ENCODE measurements at places on chromosomes 11 and 22.
A peak's percentile ranks its signal among the peaks of the same experiment; 100 is the strongest.

DNA sequence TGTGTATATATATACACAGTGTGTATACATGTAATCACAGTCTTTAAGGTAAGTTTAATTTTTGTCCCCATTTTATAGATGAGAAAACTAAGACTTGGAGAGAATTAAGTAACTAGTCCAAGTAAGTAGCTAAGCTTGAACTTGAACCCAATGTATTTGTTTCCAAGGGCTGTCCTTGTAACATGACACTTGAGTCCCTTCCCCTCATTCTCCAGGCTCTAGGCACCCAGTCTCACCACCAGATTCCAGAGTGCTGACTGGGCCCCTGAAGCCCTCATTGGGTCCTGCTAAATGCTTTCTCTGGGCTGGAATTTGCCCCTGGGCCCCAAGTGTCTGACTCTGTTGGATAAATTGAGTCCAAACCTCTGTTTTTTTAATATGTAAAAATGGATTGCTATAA lies 45.5 kb downstream of the ADM start:
- DNase-seq = no peak

DNA sequence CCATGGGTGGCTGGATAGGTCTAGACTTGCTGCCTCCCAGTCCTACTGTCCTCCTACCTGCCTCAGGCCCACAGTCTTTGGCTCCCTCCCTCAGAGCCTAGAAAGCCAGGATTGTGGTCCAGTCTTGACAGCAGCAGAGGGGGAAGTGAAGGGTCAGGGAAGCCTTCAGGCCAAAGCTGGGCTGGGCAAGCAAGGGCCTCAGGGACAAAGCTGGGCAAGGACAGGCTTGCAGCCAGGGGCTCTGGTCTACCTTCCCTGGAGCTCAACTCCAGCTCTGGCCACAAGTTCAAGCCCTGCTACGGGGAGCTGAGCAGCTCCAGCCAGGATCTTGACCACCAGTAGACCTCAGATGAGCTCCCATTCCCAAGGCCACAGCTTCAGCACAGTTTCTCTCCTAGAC lies 14.9 kb downstream of the LMO1 start:
- no peak for DNase-seq

DNA sequence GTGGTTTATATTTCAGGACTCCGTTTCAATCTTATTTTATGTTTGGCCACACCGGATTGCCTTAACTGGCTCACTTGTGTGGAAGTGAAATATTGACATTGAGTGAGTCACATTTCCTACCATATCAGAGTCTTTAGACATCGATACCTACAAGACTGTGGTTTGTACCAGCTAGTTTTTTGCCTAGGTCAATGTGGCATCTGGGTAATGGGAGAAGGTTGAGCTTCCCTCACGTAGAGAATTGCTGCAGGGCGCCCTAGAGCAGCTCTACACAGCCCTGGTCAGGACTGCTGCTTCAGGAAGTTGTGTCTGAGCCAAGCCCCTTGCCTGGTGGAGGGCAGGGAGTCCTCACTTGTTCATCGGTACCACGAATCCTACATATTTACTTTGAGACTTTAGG lies 1.6 kb downstream of the GRAMD1B start:
- DNase-seq = no peak

DNA sequence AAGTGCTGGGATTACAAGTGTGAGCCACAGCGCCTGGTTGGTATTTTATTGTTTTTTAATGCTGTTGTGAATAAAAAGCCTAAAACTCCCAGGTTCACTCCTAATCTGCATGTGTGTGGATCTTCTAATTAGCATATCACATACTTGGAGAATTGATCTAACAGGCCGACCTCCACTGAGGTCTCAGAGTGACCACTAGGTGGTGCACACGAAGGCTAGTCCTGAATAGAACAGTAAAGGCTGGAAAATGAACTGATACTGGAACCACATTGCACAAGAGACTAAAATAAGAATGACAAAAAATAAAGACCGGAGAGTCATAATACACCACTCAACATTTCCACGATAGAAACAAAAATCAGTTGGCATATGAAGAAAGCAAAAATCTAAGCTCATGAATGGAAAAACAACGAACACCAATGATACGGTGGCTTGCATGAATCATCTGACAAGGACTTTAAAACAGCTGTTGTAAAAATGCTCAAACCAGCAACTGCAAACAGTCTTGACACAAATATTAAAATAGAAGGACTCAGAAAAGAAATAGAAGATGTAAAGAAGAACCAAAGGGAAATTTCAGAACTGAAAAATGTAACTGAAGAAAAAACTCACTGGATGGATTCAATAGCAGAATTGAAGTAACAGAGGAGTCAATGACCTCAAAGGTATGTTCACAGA lies 19.2 kb downstream of the PIM3 start:
- DNase-seq = no peak

- DNase-seq = no peak
Observed at GRCh38 chr11:47136327-47136726, 40.4 kb downstream of the ARFGAP2 start.

DNA sequence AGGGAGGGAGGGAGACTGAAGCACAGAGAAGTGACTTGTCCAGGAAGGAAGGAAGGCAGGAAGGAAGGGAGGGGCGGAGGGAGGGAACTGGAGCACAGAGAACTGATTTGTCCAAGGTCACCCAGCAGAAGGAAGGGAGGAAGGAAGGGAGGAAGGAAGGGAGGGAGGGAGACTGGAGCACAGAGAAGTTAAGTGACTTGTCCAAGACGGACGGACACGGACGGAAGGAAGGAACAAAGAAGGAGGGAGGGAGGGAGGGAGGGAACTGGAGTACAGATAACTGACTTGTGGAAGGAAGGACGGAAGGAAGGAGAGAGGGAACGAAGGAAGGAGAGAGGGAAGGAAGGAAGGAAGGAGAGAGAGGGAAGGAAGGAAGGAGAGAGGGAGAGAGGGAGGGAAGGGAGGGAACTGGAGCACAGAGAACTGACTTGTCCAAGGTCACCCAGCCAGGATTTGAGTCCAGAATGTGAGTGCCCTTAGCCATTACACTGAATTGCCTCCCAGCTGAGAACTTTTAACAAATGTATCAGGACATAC lies 1.5 kb downstream of the SLC35F2 start:
- no peak for DNase-seq

GRCh38 chr11:64058494-64058893 lies 22.8 kb downstream of the FLRT1 start:
- peak; percentile 71 for DNase-seq

- DNase-seq = no peak
Observed at GRCh38 chr11:214083-214482, 6.6 kb downstream of the RIC8A start.

- no peak for DNase-seq
Observed at GRCh38 chr11:75031224-75031753, 42.6 kb downstream of the NEU3 start.

DNA sequence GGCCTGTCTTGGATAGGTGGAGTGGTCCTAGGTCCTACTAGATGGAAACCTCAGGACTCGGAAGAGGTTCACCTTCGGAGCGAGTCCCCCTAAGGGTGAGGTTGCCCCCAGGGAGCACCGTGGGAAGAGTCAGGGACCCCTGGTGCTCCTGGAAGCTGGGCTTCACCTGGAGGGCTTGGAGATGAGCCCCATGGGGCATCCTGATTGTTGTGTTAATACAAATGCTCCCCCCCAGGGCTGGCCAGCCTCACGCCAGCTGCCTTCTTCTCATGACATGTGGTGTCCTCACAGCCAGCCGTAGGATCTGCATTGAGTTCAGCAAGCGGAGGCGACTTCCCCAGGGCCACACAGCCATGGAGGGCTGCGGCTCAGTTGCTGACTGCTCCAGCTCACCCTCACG lies 1487.5 kb downstream of the BRD1 start:
- no peak for DNase-seq

DNA sequence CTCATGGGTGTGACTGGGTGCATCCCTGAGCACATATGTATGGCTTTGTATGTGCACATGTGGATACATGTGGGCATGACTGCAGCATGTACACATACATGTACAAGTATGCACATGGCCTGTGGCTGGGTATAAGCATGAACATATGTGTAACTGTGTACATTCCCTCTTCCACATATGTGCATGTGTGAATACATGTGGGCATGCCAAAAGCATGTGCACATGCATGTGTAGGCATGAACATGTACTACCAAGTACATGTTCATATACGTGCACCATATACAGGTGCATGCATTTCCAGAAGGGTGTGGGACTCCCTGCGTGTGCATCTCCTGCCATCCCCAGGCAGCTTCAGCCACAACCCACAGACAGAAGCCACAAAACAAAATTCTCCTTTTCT lies 208.2 kb downstream of the MN1 start:
- no peak for DNase-seq

DNA sequence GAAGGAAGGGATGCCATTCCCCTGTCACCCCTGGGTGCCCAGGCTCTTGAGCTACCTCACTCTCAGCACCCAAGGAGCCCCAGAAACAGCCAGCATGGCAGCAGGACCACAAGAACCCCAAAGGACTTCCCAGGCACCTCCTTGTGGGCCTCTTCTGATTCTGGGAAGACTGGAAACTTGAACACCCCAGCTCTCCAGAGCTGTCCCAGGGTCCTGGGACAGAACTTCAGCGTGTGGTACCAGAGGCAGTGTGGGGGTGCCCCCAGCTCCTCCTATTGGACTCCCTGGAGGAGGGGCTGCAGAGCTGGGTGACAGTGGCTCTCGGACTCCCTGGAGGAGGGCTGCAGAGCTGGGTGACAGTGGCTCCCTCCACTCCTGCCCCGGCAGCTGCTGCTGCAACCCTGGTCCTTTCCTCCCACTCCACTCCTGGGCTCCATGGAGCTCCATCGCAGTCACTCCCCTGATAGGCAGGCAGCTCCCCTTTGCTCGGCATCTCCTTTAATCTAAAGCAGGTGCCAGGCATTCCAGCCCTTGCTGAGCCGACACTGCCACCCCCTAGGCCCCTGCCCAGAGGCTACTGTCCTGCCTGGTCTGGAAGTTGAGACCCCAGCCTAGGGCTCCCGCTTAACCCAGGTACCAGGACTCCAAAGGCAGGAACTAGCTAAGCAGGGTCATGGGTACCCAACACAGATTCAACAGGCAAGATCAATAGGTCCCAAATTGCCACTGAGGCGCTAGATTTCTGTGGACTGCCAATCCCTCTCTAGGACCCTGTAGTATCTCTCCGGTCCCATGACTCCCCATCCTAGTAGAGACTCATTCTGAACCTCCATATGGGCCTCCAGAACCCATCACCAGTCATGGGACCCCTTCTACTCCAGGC lies 2.7 kb downstream of the BCL9L start:
- no peak for DNase-seq

DNA sequence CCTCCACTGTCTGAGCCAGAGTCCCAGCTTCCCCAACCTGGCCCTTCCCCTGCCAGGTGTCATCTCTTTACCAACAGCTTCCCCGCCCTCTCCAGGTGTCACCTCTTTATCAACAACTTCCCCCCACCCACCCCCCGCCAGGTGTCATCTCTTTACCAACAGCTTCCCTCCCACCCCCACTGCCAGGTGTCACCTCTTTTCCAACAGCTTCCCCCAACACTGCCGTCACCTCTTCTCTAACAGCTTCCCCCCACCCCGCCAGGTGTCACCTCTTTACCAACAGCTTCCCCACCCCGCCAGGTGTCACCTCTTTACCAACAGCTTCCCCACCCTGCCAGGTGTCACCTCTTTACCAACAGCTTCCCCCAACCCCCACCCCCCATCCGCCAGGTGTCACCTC lies 29.8 kb upstream of the TTLL12 start:
- no peak for DNase-seq

GRCh38 chr11:71490044-71490730 lies 36.9 kb upstream of the KRTAP5-7 start:
- DNase-seq = no peak

DNA sequence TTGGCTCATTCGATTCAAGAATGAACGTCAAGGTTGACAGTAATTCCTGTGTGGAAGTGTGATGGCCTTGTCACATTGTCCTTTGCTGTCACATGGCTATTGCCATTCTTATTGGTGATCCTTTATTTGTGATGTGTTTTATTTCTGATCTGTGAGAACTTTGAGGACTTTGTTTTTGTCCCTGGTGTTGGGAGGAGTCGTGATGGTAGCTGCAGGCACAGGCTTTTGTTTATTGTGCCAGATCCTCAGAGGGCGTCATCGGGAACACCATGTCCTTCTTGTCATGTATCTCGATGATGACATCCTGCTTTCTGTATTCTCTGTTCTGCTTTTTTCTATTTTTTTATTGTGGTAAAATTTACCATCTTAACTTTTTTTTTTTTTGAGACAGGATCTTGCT lies 5.6 kb downstream of the PICK1 start:
- DNase-seq = no peak

DNA sequence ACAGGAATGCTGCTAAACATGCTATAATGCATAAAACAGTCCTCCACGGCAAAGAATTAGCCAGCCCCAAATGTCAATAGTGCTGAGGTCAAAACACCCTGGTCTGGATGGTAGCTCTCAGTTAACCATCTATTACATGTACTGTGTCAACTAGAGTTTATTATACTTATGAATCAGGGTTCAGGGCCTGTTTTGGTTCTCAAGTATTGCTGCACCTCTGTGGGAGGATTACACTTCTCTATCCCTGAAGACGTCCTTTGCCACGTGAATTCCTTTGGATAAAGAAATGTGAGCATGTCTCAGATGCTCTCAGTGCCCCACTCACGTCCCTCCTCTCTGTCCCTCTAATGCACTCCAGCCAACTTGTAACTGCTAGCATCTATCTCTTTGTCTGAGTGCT lies 53.4 kb downstream of the SLC1A2 start:
- DNase-seq = no peak

GRCh38 chr11:39804271-39804670 lies 1655.2 kb downstream of the LRRC4C start:
- no peak for DNase-seq

- no peak for DNase-seq
Observed at GRCh38 chr11:77126156-77126775, 1.8 kb upstream of the MYO7A start.

GRCh38 chr22:19815823-19816290 lies 38.8 kb downstream of the GNB1L start:
- no peak for DNase-seq

Measured in heart right ventricle (tissue), 16 donors.